ENCODE measurements at places on chromosomes 6 and 20. TPM values are rescaled to one million over a fixed set of nuclear protein-coding genes. Genes with fewer than 3 reads are reported as not detected.

TMEM74B gene
- 2.8 TPM for total RNA-seq

BPIFB2 gene
- total RNA-seq: not detected

TPD52L2 gene
- total RNA-seq: 78.1 TPM

DNA sequence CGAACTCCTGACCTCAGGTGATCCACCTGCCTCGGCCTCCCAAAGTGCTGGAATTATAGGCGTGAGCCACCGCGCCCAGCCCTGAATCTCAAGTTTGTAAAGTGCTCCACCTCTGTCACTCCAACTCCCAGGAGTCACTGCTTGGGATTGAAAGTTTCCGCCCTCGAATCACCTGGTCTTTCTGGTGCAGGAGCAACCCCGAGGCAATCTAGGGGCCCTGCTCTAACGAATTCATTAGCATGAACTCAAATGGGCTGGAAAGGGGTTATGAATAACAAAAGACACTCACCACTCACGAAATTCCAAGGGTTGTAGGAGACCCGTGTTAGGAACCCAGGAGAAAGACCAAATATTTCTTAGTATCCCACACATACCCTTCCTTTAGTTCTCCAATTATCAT, 26.1 kb downstream of the RBCK1 start:
- no peak overlapping the region for H3K27ac ChIP-seq
- peak; percentile 75 for DNase-seq
- peak overlapping the region; percentile 40 for H3K4me3 ChIP-seq
- H3K36me3 ChIP-seq: peaks cover 38% of the 10 kb centered on the region
- H3K4me1 ChIP-seq: no peaks in the 10 kb centered on the region
- peaks cover 11% of the 10 kb centered on the region for H3K27me3 ChIP-seq

DNA sequence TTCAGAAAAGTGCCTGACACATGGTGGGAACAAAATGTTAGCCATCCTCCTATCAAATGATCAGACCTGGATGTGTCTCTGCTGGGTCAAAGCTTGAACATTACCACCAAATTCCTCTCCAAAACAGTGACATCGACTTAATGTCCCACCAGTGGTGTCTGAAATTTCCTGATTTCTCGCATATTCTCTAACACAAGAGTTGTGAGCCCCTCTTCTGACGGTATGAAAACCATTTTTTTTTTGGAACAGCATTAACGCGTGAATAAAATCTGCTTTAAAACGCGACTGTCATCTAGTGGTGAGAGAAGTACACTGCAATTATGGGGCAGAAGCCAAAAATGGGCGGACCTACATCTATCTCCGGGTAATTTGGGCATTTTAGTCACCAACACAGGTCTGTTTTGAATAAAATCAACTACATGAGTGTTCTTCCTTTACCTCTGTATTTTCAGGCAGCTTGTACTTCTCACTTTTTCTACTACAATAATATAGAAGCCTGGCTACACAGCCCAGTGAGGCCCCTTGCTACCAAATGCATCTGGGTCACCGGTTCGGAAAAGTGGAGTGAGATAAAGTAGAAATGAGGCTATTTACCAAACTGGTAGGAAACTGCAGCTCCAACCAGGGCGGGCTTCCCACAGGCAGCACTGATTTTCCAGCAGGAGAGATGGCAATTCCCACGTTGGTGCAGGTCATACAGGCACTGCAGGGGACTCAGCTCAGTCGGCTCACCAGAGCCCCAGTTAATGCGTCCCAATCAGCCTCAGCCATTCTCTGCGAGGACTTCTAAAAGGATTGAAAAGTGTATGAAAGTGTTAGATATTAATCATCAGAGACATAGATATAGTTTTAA, 27.4 kb downstream of the MGME1 start:
- H3K27ac ChIP-seq: no peak overlapping the region
- no peaks in the 10 kb centered on the region for H3K4me1 ChIP-seq
- H3K36me3 ChIP-seq: peaks cover 9% of the 10 kb centered on the region
- no peak overlapping the region for H3K4me3 ChIP-seq

- DNase-seq: no peak
- no peaks in the 10 kb centered on the region for H3K36me3 ChIP-seq
- peak overlapping the region; percentile 1 for H3K4me3 ChIP-seq
- H3K4me1 ChIP-seq: no peaks in the 10 kb centered on the region
Measured at GRCh38 chr20:59515013-59515905, 89.1 kb upstream of the PHACTR3 start.

- H3K36me3 ChIP-seq: no peaks in the 10 kb centered on the region
- H3K4me3 ChIP-seq: no peak overlapping the region
- H3K4me1 ChIP-seq: peaks cover under 1% of the 10 kb centered on the region
Measured at GRCh38 chr6:53892707-53893106, 97.9 kb downstream of the LRRC1 start.

GRCh38 chr6:157989541-157990289, 8.1 kb downstream of the SYNJ2 start:
- no peaks in the 10 kb centered on the region for H3K36me3 ChIP-seq
- H3K4me3 ChIP-seq: no peak overlapping the region
- no peaks in the 10 kb centered on the region for H3K27me3 ChIP-seq
- H3K27ac ChIP-seq: no peak overlapping the region

DNA sequence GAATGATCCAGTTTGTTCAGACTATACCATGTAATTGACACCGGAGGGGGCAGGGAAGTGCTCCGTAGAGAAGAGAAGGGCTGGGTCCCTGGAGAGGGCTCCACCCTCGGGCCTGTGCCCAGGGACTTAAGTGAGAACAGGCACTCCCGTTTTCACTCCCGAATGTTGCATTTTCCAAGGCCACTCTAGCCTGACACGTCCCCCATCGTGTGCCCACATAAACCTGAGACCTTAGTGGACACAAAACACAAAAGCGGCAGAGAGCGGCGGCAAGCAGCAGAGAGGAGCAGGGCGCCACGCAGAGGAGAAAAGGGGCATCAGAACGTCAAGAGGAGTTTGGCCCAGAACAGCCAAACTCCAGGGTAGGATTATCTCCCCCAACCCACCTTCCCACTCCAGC, 1405.1 kb downstream of the GRIK2 start:
- peak; percentile 72 for DNase-seq
- H3K36me3 ChIP-seq: no peaks in the 10 kb centered on the region
- H3K4me3 ChIP-seq: peak overlapping the region; percentile 69
- no peak overlapping the region for H3K27ac ChIP-seq
- 0 out of 2 replicates have a peak, but pooled peaks cover 4% of the 10 kb centered on the region for H3K4me1 ChIP-seq
- H3K27me3 ChIP-seq: no peaks in the 10 kb centered on the region

- H3K4me3 ChIP-seq: no peak overlapping the region
- H3K36me3 ChIP-seq: peaks cover 60% of the 10 kb centered on the region
- no peaks in the 10 kb centered on the region for H3K4me1 ChIP-seq
- H3K27ac ChIP-seq: no peak overlapping the region
- no peak for DNase-seq
Measured at GRCh38 chr6:28090917-28091586, 10.7 kb downstream of the ZNF165 start.

- H3K4me1 ChIP-seq: no peaks in the 10 kb centered on the region
- H3K27me3 ChIP-seq: no peaks in the 10 kb centered on the region
- no peaks in the 10 kb centered on the region for H3K36me3 ChIP-seq
- H3K27ac ChIP-seq: no peak overlapping the region
- no peak overlapping the region for H3K4me3 ChIP-seq
- DNase-seq: peak; percentile 52
Measured at GRCh38 chr6:46419576-46420002, 71.7 kb downstream of the RCAN2 start.

DNA sequence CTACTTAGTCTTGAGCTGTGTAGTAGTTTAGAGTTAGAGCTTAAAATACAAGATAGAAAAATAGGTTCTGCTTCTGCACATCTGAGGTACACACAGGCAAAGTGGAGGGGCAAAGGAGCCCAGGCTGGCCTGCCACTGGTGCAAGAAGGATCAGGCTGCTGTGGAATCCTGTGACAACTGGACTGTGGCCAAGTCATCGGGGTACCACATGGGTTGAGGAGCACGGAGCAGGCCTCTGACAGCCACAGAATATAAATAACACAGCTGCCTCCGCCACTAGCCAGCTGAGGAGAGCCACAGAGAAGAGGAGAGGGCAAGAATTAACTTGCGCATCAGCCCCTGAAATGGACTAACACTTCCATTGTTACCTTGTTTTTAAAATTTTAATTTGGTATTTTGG, 206.0 kb upstream of the MARCKS start:
- no peaks in the 10 kb centered on the region for H3K27me3 ChIP-seq
- no peak overlapping the region for H3K27ac ChIP-seq
- no peaks in the 10 kb centered on the region for H3K4me1 ChIP-seq
- no peaks in the 10 kb centered on the region for H3K36me3 ChIP-seq
- H3K4me3 ChIP-seq: no peak overlapping the region
- DNase-seq: no peak

GRCh38 chr6:16742116-16742515, 19.1 kb downstream of the ATXN1 start:
- H3K27ac ChIP-seq: no peak overlapping the region
- no peak for DNase-seq
- H3K4me1 ChIP-seq: no peaks in the 10 kb centered on the region
- H3K4me3 ChIP-seq: no peak overlapping the region

GRCh38 chr6:149855040-149855654, 9.0 kb downstream of the LRP11 start:
- H3K4me3 ChIP-seq: no peak overlapping the region
- H3K4me1 ChIP-seq: peaks cover 10% of the 10 kb centered on the region
- DNase-seq: no peak
- no peaks in the 10 kb centered on the region for H3K27me3 ChIP-seq

DNA sequence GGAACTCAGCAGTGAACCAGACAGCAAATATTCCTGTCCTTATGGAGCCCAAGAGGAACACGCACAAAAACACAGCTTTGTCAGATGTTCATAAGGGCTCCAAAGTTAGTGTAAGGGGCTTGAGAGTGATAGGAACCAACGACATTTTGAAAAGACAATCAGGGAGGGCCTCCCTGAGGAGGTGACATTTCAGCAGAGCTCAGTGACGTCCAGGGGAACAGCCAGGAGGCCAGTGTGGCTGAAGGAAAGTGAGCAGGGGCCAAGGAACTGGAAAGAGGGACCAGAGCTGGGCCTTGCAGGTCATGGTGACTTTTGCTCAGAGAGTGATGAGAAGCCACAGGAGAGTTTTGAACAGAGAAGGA, 16.1 kb downstream of the NOL4L start:
- H3K4me3 ChIP-seq: no peak overlapping the region
- no peak for DNase-seq
- H3K27ac ChIP-seq: no peak overlapping the region
- no peaks in the 10 kb centered on the region for H3K4me1 ChIP-seq

All from H1 (cell line).